ENCODE measurements at places on chromosomes 1 and 21. TPM values are rescaled to one million over a fixed set of nuclear protein-coding genes. Genes with fewer than 3 reads are reported as not detected.
A peak's percentile ranks its signal among the peaks of the same experiment; 100 is the strongest.

- no peak overlapping the region for H3K4me3 ChIP-seq
- no peaks in the 10 kb centered on the region for H3K36me3 ChIP-seq
- H3K4me1 ChIP-seq, result no peaks in the 10 kb centered on the region
- DNase-seq, result no peak
- no peaks in the 10 kb centered on the region for H3K27me3 ChIP-seq
- no peak overlapping the region for H3K27ac ChIP-seq
Measured at GRCh38 chr1:204321051-204321450, 38.7 kb downstream of the PLEKHA6 start.

GRCh38 chr1:210588946-210589345 lies 260.2 kb downstream of the HHAT start:
- no peaks in the 10 kb centered on the region for H3K36me3 ChIP-seq
- H3K4me3 ChIP-seq, result no peak overlapping the region
- no peak for DNase-seq
- no peaks in the 10 kb centered on the region for H3K4me1 ChIP-seq

DNA sequence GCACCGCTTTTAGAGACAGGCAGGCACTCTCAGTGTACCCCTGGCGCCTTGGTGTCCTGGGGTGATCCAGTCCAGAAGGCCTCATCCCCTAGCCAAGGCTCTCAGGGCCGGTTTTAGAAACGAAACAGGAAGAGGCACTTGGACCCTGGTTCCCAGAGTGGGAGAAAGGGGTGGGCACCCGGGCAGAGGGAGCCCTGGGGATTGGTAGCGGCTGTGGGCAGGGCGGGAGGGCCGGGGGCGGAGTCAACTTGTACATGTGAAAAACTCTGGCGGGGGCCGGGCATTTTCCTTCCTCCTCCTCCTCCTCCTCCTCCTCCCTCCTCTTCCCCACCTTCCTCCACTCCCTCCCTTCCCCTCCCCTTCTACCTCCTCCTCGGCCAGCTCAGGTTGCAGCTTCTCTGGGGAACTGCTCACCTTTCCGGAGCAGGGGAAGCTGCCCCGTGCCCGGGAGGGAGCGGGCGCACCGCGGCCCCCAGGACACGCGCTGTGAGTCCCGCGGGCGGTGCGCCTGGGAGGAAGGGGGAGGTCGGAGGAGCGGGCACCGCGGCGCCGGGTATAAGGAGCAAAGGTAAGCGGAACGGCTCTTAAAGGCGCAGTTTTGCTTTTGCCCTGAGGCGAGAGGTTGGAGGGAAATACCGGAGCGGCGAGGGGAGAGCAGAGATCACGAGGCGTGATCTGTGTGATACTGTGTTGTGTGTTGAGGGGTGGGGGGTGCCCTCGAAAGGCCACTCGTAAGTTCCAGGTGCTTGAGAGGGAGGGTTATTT lies at the start of gene CDK18:
TSS of gene CDK18 (plus strand) at position 359 of the 765 bp plus-strand sequence. CDS start 18,499 bp downstream, outside the sequence.
- H3K36me3 ChIP-seq, result no peaks in the 10 kb centered on the region
- peaks cover 8% of the 10 kb centered on the region for H3K4me1 ChIP-seq
- peak within 1 kb of the TSS; percentile 62 for H3K4me3 ChIP-seq
- H3K27me3 ChIP-seq, result peaks cover 10% of the 10 kb centered on the region
- no peak within 1 kb of the TSS for H3K27ac ChIP-seq

- DNase-seq, result no peak
- no peak overlapping the region for H3K27ac ChIP-seq
- no peaks in the 10 kb centered on the region for H3K27me3 ChIP-seq
- H3K4me3 ChIP-seq, result no peak overlapping the region
- no peaks in the 10 kb centered on the region for H3K4me1 ChIP-seq
Measured at GRCh38 chr1:81069856-81070255, 730.9 kb upstream of the ADGRL2 start.

The SPRR2G gene
- not detected for total RNA-seq
